Neural crest cell (in vitro differentiated cells): ENCODE measurements at places on chromosomes 6 and 20.

- no peak for DNase-seq
These were observed 482.3 kb upstream of the MANEA start for GRCh38 chr6:95094751-95095663.

- no peak for DNase-seq
These were observed 25.2 kb upstream of the TLDC2 start for GRCh38 chr20:36850759-36851158.

DNA sequence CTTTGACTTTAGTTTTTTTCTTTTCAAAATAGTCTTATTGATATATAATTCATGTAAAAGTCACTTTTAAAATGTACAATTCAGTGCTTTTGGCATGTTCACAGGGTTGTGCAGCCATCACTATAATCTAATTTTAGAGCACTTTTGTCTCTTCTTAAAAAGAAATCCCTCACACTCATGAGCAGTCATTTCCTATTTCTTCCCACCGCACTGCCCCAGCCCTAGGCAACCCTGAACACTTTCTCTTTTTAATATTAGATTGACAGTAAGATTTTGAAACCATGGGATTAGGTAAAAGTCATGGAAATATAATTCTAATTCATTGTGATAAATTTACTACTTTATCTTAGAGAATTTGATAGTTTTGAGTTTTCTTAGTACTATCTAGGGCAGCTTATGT is 309.4 kb downstream of the UTRN start:
- DNase-seq = no peak

GRCh38 chr6:33668914-33669313 is 42.6 kb downstream of the UQCC2 start:
- DNase-seq = no peak

DNA sequence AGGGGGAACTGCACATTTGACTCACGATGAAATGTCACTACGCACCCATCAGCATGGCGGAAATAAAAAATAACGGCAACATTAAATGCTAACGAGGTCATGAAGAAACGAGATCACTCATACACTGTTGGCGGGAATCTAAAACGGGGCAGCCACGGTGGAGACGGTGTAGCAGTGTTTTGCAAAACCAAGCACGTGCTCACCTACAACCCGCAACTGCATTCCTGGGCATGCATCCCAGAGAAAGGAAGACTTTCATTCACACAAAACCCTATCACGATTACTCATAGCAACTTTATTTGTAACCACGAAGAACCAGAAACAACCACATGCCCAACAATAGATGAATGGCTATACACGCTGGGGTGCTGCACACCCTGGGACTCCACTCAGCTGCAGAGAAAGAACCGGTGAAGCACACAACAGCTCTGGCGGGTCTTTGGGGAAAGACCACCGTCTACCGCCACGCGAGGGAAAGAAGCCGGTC is 77.0 kb downstream of the YTHDF1 start:
- no peak for DNase-seq

- DNase-seq = no peak
These were observed 41.4 kb downstream of the LAMP5 start for GRCh38 chr20:9555781-9556180.

GRCh38 chr6:90347411-90347851 is 50.8 kb upstream of the BACH2 start:
- DNase-seq = no peak

DNA sequence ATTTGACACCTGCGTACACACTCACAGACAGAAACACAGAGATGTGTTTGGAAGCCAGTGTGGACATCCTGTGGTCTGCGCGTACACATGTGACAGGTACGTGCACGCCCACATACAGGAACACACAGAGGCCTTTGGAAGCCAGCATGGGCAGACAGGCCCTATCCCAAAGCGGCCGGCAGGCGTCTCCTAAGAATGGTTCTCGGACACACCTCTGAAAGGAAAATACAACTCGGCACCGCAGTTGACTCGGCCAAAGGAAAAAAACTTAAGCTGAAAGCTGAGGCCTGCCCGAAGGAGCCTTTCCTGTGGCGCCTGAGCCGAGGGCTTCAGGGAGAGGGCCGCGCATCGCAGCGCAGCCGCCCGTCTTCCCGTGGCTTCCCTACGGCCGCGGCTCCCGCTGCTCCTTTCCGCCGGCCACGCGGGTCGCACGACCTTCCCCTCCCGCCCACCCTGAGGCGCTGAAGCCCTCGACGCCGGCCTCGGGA is 1.4 kb upstream of the CEP43 start:
- peak; percentile 48 for DNase-seq

- no peak for DNase-seq
These were observed 53.3 kb downstream of the RNASET2 start for GRCh38 chr6:166903027-166903426.
